ENCODE measurements at places on chromosomes 1 and 21.

DNA sequence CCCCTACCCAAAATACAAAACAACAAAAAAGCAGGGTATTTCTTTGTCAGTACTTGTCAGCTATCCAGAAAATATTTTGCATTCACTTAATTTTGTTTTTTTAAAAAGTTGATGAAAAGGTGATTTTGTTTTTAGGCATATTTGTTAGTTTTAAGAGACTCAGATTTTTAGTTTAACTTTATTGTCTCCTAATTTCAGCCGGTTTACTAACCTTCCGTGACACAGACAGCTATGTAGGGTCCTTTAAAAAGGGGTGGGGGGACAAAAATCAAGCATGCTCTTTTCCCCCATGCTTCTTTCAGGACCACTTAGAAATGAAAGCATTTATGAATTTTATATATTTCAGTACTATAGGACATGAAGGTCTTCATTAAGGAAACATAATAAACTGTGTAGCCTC lies 1.6 kb downstream of the PBX1 start:
- no peak for DNase-seq

- peak; percentile 69 for DNase-seq
Observed at GRCh38 chr1:167401260-167401873, 117.0 kb downstream of the CD247 start.

DNA sequence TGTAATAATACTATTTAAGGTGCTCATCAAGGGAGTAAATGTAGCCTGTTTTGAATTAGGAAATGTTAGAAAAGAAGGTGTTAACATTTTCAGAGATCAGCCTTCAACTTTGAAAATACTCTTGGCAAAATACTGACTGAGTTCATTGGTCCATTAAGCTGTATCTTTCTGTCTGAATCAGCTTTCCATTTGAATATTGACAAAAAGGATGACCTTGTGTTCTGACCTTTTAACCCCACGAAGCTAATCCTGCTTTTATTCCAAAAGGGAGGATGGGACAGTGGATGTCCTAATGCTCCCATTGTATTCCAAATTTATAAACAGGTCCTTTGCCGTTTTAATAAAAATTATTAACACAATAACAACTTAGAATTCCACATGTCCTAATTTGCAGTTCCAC lies 259.7 kb upstream of the NRIP1 start:
- no peak for DNase-seq

- DNase-seq, result peak; percentile 47
Observed at GRCh38 chr1:116020668-116021272, 44.5 kb downstream of the SLC22A15 start.

DNA sequence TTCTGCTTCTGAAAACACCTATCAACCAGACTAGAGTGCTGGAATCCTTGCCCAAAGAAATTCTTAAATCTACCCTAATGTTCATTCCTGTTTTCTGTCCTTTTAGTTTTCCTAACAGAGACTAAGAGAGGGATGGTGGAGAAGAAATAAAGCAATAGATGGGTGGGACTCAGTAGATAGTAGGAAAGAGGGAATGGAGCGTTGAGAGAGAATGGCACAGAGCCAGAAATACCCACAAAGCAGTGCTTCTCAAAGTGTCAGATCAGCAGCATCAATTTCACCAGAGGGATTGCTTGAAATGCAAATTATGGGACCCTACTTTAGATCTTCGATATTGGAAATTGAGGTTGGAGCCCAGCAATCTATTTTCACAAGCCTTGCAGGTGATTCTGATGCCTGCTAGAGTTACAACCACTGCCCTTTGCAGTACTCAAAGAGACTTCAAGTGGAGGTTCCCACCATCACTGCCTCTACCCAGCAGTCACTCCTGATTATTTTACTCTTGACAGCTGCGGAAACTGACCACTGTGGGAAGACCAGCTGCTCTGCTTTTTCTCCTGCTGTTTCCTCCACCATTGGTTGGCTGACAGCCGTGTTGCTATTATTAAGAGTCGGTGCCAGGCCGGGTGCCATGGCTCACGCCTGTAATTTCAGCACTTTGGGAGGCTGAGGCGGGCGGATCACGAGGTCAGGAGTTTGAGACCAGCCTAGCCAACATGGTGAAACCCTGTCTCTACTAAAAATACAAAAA lies 11.4 kb upstream of the PRPF3 start:
- no peak for DNase-seq

DNA sequence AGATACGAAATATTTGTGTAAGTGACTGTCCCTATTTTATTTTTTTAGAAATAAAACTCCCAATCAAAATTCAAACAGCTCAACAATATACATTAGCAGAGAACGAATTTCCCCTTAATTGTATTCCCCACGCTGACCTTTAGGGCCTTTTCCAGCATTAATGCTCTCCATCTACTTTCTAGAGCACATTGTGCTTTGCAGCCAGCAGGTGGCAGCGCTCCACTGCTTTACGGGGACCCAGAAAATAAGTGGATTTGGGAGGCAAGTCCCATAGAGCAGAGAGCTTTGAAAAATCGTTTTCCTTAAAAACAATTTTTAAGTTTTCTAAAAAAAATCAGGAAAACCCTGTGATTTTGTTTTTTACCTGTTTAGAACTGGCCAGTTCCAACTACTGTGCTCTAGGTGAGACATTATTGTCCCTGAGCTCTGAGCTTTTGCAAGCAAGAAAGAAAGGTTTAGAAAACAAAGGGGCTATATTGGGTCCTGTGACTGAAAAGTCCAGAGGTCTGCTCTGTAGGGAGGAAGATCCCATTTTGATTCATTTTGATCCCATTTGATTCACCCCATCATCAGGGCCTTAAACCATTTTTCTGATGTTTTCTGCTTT lies 144.4 kb upstream of the ZNF644 start:
- peak; percentile 42 for DNase-seq

DNA sequence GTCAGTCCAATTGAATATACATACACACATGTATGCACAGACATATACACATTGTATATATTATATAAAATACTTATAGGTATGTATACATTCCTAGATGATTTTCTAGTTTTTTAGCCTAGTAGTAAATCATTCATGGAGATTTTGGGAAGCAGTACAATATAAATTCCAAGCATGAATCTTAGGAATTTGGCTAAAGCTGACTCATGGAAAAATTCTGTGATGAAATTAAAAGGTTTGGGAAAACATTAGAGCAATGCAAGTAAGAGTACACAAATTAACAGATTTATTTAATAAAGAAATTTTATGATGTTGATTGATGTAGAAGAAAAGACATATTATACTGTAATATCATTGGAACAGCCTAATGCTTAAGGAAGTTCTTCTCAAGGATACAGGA lies 43.7 kb upstream of the PTGFR start:
- DNase-seq, result no peak

DNA sequence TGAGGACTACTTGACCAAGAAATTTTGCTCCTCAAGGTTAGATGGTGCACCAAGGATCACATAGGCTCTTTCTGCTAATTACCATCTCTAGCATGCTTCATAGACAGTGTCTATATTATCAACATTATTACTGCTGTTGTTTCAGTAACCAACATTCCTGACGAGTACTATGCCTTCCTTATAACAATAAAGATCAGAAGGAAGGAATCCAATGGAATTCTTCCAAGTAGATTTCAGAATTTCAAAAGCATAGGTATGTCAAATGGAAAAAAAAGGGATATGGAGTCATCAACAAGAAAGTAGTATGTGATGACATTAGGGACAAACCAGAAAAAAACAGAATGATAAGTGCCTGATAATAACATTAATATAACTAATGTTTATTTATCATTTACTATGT lies 39.6 kb upstream of the LPGAT1 start:
- no peak for DNase-seq

GRCh38 chr1:239612379-239612778 lies 226.0 kb downstream of the CHRM3 start:
- no peak for DNase-seq

- no peak for DNase-seq
Observed at GRCh38 chr1:156908541-156908940, 11.9 kb upstream of the LRRC71 start.

- no peak for DNase-seq
Observed at GRCh38 chr1:221797506-221797905, 55.6 kb upstream of the DUSP10 start.

- peak; percentile 32 for DNase-seq
Observed at GRCh38 chr1:28510273-28510969, 4.6 kb downstream of the RCC1 start.

DNA sequence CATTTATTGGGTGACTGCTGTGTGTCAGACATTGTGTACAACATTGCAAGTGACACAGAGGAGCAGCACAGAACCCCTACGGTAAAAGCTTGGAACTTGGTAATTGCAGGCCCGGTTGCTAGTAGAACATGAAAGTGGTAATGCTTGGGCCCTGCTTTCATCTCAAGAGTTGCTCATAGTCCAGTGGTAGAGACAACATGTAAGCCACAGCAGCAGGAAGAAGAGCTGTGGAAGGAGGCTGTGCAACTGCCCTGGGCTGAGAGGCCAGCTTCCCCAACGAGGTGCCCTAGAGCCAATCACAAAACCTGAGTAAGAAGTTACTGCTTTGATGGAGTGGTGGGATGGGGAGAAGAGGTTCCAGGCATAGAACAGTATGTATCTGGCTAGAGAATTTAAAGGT lies 18.4 kb downstream of the CNIH4 start:
- no peak for DNase-seq

DNA sequence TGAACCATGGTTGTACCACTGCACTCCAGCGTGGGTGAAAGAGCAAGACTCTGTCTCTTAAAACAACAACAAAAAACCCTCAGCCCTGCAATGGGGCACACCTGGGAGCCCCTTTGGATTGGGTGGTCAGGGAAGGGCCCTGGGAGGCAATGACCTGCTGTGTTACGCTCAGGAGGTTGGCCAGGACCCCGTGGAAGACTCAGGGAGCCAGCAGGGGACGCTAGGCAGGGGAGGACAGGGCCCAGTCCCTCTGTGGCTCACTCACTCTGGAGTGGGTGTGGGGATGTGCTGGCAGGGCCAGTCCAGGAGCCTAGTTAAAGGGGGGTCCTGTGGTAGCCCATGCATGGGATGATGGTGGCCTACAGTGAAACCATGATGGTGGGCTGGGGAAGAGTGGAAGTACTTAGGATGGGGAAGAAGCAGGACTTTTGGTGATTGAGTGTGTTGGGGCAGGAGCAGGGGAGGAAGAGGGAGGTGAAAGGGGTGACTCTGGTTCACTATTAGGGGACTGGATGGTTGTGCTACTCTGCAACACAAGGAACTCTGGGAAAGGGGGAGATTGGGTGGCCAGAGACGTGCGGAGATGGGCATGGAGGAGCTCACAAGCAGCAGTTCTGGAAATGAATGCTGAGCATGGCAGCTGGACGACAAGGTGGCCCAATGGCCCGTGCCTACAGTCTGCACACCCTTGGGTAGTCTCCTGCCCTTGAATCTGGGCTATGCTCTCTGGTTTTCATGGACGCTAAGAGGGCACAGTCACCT lies 56.3 kb upstream of the FAM20B start:
- no peak for DNase-seq

DNA sequence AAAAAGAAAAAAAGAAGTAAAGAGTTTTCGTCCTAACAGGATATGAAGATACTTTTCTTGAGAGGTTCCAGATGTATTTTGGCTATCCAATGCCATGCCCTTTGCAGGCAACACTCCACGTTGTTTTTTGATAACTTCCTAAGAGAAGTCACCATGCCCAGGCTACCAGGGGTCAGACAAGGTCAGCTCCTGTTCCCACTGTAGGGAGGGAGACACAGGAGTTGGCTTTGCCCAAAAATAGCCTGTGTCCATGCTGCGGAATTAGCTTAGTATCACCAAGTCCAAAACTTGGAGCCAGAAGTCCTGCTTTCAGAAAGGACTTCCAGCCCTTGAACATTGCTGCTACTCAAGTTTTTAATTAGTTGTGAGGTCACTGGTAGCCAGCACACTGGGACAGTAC lies 62.1 kb upstream of the NRIP1 start:
- no peak for DNase-seq

GRCh38 chr1:65625528-65625927 lies 167.2 kb upstream of the PDE4B start:
- DNase-seq, result no peak

DNA sequence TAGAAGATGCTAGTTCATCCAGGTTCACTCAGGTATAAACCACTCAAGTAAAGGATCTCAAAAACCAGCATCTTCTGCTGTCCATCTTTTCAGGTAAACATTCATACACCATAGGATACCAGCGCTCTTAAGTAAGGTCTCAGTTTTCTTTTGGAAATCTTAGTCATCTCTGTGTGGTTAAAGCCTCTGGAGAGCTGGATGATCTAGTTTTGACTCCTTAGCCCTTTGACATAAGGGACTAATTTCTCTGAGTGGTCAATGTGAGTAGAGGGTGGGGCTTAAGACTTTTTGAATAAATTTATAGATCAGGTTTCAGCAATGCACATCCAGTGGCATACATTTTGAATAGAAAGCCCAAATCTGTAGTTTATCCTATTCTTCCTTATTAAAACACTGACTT lies 92.3 kb downstream of the CTH start:
- no peak for DNase-seq

- DNase-seq, result no peak
Observed at GRCh38 chr1:237050915-237051314, 8.9 kb downstream of the RYR2 start.

- no peak for DNase-seq
Observed at GRCh38 chr1:67517046-67517445, 86.8 kb upstream of the SERBP1 start.

GRCh38 chr21:42862774-42863503 lies 16.4 kb downstream of the WDR4 start:
- no peak for DNase-seq

- DNase-seq, result no peak
Observed at GRCh38 chr1:206796981-206797402, 24.7 kb upstream of the IL10 start.

DNA sequence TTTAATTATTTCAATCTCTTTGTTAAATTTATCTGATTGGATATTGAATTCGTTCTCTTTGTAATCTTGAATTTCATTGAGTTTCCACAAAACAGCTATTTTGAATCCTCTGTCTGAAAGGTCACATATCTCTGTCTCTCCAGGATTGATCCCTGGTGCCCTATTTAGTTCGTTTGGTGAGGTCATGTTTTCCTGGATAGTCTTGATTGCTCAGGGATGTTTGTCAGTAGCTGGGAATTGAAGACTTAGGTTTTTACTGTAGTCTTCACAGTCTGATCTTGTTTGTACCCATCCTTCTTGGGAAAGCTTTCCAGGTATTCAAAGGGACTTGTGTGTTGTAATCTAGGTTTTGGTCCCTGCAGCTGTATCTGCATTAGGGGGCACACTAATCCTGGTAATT lies 6.8 kb upstream of the MTARC2 start:
- no peak for DNase-seq

DNA sequence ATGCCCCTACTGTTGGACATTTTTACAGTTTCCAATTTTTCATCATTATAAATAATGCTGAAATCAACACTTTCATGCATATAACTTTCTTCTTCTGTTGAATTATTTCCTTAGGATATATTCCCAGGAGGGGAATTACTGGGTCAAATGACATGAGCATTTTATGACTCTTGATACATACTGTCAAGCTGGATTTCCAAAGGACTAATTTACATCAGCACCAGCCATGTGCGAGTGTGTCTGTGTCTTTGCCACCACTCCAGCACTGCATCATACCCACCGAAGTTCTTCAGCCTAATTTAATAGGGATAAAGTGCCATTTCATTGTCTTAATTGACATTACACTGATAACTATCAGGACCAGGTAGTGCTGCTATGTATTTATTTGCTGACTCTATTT lies 146.7 kb downstream of the CSMD2 start:
- no peak for DNase-seq
